ENCODE measurements at places on chromosomes 13 and 19.
A peak's percentile ranks its signal among the peaks of the same experiment; 100 is the strongest.

DNA sequence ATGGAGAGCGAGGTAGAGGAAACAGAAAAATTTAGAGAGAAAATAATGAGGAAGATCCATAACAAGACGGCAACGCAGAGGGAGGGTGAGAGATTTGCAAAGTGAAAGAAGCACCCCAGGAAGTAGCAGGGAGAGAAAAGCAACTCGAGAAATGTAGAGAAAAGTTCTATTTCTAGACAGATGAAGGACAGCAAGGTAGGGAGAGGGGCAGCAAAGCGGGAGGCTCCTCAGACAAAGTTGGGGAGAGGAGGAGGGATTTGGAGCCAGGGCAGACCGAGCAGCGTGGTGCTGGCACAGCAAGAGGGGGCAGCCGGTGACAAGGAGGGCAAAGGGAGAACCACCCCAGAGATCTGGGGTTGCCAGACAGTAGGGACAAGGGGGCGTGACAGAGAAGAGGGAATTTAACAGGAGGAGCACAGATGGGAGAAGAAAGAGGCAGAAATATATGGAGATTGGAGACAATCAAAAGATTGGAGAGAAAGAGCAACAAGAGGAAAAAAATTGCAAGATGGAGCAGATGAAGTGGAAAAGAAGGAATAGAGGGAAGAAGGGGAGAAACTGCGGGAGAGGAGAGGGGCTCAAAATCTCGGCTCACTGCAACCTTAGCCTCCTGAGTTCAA, 989 bp downstream of the ZNF766 start:
- peak; percentile 40 for DNase-seq

GRCh38 chr19:23810496-23810895, 51.8 kb upstream of the ZNF681 start:
- DNase-seq: no peak

DNA sequence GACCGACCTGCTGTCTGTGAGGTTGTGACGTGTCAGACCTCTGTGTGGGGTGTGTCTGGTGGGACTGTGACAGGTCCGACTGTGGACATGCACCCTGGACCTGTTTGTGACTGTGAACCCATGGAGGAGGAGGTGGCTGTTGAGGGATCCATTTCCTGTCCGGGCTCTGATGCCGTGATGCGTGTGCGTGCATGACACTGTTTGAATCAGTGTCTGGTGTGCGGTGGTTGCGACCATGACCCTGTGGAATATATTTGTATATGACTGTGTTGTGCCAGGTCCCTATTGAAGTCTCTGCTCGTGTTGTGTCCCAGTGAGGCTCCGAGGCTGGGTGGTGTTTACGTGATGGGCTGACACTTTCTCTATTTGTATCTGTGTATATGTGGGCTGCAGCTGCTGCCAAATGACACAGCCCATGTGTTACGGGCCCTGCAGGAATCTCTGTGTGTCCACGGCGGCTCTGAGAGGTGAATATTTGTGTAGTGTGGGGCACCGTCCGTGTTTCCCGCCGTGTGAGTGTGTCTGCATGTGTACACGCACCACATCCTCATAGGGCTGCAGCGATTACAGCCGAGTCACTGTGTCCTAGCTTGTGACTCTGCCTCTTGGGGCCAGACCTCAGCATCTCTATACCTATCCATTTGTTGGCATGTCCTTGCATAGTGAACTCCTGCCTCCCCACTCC, 18.3 kb downstream of the CCDC97 start:
- DNase-seq: no peak

- DNase-seq: peak; percentile 51
These were observed 173.0 kb downstream of the OLFM4 start for GRCh38 chr13:53201454-53202225.

GRCh38 chr19:58279042-58279924, 528 bp downstream of the ZNF8 start:
- peak; percentile 78 for DNase-seq

DNA sequence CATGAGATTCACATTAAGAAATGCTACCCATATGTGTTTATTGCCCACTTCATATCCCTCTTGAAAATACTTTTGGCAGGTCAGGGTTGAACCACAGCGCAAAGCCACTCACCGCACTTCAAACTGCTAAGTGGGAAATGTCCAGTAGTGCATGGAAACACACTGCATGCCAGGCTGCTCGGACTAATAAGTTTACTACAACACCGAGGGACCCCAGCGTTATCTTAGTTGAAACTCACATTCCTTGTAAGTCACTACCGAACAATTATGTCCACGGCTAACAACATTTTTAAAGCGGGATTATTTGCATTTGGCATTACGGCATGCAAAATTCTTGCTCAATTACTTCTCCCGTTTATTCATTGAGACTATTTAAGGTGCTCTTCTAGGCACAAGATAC, 4.0 kb downstream of the BRD4 start:
- DNase-seq: peak; percentile 35

- DNase-seq: no peak
These were observed 8.3 kb downstream of the PLEKHG2 start for GRCh38 chr19:39420769-39421168.

- DNase-seq: no peak
These were observed 46.5 kb upstream of the CLDN10 start for GRCh38 chr13:95505986-95506385.

DNA sequence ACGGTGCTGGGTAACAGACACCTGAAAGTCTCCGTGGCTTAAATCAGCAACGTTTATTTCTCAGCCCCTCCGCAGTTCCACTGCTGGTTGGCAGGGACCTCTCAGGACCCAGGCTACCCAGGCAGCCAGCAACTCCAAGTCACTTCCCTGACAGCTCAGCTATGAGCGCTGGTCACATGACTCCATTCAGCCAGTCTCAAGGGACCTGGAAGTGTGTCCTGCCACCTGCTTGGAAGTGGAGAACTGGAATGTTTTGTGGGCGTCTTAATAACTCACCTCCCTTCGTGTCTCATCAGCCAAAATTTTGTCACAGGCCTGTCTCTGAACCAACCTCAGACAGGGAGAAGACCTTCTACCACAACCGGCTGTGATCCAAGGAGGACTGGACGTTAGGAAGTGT, 72.8 kb downstream of the DPF1 start:
- no peak for DNase-seq

- no peak for DNase-seq
These were observed 126.5 kb downstream of the ZNF536 start for GRCh38 chr19:30498707-30499106.

DNA sequence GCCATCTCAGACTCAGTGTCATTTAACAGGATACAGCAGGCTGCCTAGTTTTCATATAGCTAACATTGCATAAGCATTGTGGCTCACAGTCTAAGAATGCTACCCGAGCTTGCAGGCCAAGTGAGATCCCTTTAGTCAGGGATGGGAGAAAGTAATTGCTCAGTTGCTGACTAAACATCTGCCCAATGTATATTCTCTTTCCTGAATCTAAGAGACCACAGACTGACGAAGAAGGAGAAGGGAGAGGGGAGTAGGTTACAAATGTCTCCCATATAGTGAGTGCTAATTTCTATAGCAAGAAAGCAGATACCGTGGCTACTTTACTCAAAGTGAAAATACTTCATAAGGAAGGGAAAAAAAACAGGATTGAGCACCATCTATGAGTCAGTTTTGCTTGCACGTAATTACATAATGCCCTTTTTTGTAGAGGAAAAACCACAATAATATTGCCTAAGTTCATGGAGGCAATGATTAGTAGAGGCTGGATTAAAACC, 453.9 kb downstream of the COG6 start:
- DNase-seq: peak; percentile 82

DNA sequence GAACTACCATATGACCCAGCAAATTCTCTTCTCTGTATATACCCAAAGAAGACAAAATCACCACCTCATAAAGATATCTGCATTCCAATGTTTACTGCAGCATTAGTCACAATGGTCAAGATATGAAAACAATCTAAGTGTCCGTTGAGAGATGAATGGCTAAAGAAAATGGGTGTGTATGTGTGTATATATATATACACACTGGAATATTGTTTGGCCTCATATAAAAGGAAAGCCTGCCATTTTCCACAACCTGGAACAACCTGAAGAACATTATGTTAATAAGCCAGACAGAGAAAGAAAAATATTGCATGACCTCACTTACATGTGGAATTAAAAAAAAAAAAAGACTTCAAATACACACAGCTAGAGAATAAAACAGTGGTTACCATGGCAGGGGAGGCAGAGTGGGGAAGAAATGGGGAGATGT, 29.5 kb upstream of the RBM26 start:
- DNase-seq: peak; percentile 18

GRCh38 chr19:8126511-8126910, 22.9 kb downstream of the FBN3 start:
- no peak for DNase-seq

DNA sequence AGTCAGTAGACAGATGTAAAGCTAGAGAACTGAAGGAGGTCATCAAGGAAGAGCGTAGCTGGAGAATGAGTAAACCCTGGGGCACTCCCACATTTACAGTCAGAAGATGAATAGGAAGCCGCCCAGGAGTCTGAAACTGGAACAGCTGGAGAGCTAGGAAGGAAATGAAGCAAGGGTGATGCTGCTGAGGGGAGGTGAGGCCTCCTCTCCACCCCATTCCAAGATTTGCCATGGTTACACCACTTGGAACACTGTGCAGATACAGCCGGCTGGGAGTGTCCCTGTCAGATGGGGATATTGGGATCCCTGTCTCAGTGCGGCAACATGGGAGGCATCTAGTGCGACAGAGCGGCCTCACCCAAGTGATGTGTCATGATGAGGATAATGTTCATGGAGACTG, 51.8 kb upstream of the GPI start:
- no peak for DNase-seq

DNA sequence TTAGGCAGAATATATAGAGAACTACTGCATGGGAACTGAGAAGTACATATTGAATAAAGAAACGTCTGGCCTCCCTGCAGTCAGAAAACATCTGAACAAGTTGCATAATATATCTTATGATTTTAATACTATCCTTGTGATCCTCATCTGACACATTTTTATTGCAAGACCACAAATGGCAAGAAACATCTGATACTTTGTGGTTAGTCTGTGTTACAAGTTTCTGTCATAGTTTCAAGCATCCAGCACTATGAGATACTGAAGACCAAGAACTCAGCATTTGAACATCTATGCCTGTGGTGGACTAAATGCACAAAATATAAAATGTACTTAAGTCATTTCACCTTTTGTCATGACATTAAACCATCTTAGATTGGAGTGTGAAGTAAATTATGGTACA, 1175.8 kb upstream of the MIR17HG start:
- no peak for DNase-seq

DNA sequence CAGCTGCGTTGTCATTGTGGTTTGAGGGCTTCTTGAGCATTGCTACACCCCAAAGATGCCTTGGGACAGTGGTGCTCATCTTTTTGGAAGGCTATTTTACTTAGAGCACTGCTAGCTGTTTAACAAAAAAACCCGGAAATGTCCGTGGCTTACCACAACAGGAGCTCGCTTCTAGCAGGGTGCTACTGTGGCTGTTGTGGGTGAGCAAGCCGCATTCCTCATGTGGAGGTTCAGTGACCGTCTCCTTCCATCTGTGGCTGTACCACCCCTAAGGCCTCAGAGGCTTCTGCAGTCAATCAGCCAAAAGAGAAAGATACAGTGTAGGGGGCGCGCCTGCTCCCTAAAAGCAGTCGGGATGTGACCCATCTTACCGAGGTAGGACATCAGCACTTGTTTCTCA, 1004.2 kb downstream of the UQCRFS1 start:
- DNase-seq: peak; percentile 56

DNA sequence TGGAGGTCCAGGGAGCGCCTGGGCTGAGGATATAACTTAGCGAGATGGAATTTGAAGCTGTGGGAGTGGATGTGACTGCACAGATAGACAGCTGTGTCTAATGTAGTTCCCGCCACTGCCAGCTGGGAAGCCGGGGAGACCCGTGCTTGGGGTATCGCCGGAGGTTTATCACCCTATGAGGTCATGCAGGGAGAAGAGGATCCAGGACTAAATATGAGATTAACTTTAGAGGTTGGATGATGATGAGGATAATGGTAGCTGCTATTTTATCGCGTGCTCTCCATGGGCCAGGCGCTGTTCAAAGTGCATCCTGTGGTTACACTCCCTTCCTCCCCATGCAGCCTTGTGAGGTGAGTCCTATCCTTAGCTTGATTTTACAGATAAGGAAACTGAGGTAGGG, 19.9 kb downstream of the SSC5D start:
- no peak for DNase-seq

GRCh38 chr13:30323524-30323923, 16.2 kb upstream of the KATNAL1 start:
- no peak for DNase-seq

GRCh38 chr13:68810660-68811059, 1297.0 kb upstream of the ATXN8OS start:
- peak; percentile 4 for DNase-seq

GRCh38 chr13:97506511-97506910, 72.5 kb downstream of the RAP2A start:
- no peak for DNase-seq

GRCh38 chr19:55369653-55370304, 484 bp downstream of the IL11 start:
- DNase-seq: peak; percentile 83

- DNase-seq: no peak
These were observed 42.3 kb upstream of the GJB6 start for GRCh38 chr13:20274466-20274865.

- no peak for DNase-seq
These were observed 1.1 kb downstream of the ATG4D start for GRCh38 chr19:10544753-10545251.

DNA sequence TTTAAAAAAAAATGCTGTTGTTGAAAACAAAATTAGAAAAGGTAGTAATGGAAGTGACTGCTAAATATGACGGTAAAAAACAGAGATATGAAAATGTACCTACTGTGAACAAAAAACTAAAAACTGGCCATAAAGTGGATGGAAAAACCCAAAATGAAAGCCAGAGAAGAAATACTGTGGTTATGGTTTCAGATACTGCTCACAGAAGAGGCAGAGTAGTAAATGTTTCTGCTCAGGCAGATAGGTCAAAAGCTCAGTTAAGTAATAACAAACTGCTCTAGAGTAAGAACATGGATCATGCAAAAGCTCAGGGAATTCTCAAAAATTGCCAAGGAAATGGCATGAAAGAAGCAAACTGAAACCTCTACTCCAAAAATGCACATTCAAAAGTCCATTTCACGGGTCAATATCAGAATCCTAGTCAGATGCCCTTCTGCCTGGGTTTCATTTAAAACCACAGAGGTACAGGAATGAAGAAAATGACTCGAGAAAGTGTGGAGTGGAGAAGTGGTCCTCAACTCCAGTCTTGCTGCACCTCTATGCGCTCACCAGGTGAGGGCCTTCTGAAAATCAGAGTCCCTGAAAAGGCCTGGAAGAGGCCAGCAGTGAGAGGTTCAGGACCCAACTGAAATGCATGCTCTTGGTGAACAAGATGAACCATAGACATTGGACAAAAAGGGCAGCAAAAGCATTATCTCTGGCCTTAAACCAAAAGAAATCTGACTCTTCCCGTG, 315.0 kb upstream of the SPRY2 start:
- no peak for DNase-seq

GRCh38 chr19:2305452-2306280, 2.3 kb downstream of the LINGO3 start:
- no peak for DNase-seq

GRCh38 chr13:52348983-52349780, 56.8 kb downstream of the THSD1 start:
- DNase-seq: peak; percentile 62
